NCI-H1417 (cell line): ENCODE measurements at places on chromosomes 2 and 18.

DNA sequence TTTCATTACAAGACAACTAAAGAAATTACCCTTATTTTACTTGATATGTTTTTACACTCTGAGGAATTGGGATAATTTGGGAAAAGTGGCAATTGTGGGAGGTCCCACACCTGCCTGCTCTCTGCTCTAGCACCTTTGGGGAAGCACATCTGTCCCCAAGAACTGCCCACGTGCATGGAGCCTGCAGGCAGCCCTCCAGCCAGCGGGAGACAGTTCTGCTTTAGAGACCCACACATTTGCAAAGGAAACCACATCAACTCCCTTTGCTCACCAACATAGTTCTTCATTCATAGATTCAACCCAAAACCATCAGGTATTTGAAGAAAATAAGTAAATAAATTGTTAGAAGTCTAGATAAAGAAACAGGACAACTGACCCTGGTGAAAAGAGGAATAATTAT is 239.9 kb upstream of the ID2 start:
- no peak for DNase-seq

GRCh38 chr2:131035112-131035825 is 58.0 kb downstream of the FAM168B start:
- DNase-seq: no peak

- no peak for DNase-seq
Observed at GRCh38 chr2:207601774-207602173, 23.4 kb downstream of the METTL21A start.

GRCh38 chr18:65752625-65753325 is 2.0 kb downstream of the CDH7 start:
- DNase-seq: peak; percentile 41

DNA sequence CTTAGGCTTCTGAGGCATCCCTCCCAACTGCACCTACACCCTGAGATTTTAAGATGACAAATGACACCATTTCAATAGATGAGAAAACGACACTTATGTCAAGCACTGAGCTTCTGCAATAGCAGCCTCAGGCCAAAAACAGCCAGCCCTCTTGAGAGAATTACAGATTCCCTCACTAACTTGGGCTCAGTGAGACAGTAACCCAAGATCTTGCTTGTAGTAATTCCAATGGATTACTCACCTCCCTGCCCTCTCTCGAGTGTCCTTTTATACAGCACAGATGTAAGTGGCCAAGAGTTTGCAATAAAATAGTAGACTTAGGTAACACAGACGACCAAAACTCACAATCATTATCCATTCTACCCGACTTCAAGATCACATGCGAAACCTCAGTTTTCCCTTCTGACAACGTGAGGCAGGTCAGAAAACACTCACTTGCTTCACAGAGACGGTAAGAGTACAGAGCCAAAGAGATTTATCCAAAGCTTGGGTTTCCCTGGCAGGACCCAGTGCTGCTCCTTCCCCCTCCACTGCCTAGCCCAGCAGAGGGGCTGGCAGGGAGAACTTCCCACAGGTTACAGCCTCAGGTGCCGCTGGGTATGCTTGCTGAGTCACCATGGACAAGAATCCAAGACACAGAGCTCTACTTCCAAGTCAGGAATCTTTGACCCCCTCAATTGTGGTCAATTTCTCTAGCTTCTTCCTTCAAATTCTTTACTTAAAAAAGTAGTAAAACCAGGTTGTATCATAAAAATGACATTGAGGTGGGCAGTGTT is 181.4 kb downstream of the MYO5B start:
- DNase-seq: no peak

GRCh38 chr18:55124078-55124763 is 165.0 kb upstream of the CCDC68 start:
- no peak for DNase-seq

- no peak for DNase-seq
Observed at GRCh38 chr18:6885006-6885481, 155.5 kb downstream of the ARHGAP28 start.

DNA sequence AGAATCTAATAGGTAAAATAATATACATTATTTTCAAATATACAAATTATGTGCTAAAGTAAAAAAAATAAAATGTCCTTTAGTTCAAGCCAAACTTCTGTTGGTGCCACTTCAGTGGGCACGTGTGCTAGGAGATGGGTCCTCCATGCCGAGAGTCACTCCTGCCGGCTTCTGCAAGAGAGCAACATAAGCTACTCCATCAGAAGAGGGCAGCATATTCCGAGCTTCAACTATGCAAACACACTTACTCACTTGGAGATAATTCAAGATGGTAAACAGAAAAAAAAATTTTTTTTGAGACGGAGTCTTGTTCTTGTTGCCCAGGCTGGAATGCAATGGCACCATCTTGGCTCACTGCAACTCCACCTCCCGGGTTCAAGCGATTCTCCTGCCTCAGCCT is 24.4 kb downstream of the CNOT11 start:
- DNase-seq: no peak

DNA sequence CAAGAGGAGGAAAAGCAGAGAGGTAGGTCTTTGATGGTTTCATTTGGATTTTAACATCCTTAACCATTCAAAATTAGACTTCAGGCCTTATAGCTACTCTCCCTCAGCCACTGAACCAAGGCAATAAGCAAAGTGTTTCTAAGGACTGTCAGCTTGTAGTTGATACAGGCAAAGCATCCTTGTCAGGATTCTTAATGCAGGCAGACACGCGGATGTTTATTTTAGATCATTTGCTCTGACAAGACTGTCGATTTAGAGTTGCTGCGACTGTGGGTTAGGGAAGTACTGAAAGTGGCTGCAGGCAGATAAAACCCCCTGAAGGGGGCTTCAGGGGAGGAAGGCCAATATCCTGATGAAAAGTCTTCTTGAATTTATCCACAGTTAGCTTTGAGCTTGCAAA is 46.6 kb downstream of the CDH20 start:
- DNase-seq: peak; percentile 46

- no peak for DNase-seq
Observed at GRCh38 chr2:110865188-110865587, 132.8 kb downstream of the ACOXL start.

GRCh38 chr18:48472610-48473009 is 63.4 kb upstream of the ZBTB7C start:
- DNase-seq: no peak

- DNase-seq: no peak
Observed at GRCh38 chr2:236671896-236672562, 102.4 kb downstream of the ACKR3 start.

DNA sequence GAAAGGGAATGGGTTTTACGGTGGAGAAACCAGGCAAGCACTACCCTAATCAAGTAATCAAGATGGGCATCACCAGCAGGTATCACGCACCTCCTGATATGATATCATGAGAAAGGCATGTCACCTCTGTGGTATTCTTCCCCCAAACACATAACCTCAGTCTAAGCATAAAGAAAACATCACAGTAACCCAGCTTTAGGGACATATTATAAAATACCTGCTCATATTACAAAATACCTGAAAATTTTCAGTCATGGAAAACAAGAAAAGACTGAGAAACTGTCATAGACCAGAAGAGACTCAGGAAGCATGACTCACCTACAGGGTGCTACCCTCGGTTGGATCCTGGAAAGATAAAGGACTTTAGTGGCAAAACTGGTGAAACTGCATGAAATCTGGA is 30.5 kb downstream of the GCKR start:
- DNase-seq: no peak

DNA sequence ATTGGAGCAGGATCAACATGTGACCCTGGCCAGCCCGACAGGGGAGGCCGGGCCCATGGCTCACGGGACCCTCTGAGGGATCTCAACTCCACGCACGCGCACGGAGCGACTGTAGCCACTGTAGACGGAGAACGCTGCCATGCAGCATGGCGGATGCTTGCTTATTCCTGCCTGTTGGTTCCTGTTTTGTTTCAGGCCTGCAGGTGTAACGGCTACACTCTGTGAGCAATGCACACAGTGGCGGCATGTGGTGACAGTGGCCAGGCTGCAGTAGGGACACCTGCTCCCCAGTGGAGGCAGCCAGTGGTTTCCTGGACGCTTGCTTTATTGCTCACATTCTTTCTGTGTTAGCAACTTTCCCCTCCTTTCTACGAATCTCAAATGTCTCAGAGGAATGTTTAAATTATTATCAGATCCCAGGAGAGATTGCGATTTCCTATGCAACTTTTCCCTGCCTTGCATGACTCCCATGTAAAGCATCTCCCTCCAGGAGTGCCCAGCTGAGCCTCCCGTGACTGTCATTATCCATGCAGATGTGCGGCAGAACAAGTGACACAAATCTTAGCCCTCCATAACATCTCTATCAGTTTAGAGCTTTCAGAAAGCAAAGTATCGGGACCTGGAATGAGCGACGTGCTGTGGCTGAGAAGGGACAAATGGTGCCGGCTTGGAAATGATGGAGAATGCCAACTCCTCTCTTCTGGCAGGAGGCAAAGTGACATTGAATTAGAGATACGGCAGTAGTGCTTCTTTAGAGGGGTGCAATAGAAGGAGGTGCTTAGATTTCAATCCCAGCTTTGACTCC is 209.7 kb downstream of the ASB1 start:
- DNase-seq: no peak

- no peak for DNase-seq
Observed at GRCh38 chr2:241850544-241851324, 8.0 kb downstream of the PDCD1 start.

DNA sequence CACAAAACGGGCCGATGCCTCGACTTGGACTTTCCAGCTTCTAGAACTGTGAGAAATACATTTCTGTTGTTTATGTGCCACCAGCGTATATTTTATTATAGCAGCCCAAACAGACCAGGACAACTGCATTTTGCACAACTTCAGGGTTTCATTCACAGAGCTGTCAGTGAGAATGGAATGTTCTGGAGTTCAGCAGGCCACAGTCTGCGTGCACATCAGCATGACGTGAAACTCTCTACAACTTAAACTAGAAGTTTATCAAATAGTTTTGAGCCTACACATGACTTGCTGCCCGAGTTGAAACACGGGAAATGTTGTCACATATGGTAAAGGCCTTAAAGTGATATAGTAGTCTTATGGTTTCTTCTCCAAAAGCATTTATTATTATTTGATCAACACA is 3.9 kb upstream of the TRIB2 start:
- no peak for DNase-seq

GRCh38 chr2:86195808-86196387 is 636 bp upstream of the IMMT start:
- DNase-seq: peak; percentile 82

GRCh38 chr18:60846396-60846795 is 473.8 kb upstream of the MC4R start:
- DNase-seq: no peak

DNA sequence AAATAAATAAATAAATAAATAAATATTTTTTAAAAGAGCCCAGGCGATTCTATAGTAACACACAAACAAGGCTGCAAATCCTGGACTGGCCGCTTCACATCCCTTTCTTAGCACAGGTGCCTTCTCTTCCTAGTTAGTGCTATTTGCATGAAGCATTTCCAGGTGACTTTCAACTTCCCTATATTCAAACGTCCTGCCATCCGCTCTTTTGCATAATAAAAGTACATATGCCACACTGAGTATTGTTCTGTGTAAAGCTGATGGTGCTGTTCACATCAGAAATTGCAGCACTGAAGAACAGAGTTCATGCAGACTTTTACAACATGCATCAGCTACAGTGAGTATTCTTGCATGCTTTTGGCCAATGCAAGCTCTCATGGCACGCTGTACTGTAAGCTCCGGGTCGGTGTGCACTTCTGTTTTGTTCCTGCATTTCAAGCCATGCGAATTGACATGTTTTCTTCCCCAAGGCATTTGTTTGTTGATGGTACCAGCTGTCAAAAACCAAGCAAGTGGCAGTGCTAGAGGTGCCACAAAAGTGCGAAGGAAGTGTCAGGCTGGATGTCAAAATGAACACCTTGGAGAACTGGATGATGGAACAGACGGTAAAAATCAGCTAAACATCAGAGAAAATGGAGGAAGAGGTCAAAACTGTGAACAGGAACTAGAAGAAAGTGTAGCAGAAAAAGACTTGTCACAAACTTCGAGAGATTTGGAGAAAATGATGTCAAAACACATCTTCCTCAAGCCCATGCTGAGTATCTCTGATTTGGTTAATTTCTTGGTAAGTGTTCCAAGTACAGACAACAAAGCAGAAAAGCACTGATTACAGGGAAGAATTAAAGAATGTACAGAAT is 25.5 kb upstream of the CEP68 start:
- no peak for DNase-seq

DNA sequence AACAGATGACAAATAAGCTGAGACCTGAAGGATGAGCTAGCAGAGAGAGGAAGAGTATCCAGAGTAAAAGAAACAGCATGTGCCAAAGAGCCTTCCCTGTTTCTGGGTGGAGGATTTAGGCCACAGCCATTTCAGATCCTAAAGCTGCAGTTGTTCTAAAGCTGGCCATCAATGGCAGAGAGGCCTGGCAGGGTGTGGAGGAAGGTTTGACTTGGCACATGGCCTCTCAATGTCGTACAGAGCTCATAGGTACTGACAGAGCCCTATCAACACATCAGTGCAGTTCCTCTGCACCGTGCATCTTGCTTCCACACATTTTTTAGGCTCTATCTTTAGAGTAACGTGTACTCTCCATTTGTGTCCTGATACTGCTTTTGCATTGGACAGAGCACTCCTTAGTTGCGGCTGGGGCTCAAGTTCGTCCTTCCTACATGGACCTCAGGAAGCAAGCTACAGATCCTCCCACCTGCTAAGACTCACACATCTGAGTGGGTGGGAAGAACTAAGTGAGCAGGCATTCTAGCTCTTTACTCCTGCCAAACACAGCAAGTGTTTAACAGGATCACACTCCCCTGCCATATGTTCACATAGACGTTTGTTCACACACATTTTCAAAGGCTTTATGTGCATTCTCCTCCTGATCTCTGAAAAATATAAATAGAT is 3.0 kb upstream of the CHMP3 start:
- DNase-seq: no peak

- DNase-seq: no peak
Observed at GRCh38 chr2:148634749-148635148, 9.8 kb upstream of the EPC2 start.
